ENCODE measurements at places on chromosomes 4 and X. TPM values are rescaled to one million over a fixed set of nuclear protein-coding genes. Genes with fewer than 3 reads are reported as not detected.

ADGRL3 gene
- 0.56 TPM for total RNA-seq

EDNRA gene
- 9.3 TPM for total RNA-seq

EFHC2 gene
- total RNA-seq, result 0.13 TPM

NPY2R gene
- total RNA-seq, result 27.4 TPM

FGF16 gene
- 1.5 TPM for total RNA-seq

TCEAL7 gene
- total RNA-seq, result 31.7 TPM

MAPK10 gene
- 8.8 TPM for total RNA-seq

AMTN gene
- 0.13 TPM for total RNA-seq

CDX4 gene
- not detected for total RNA-seq

GPM6B gene
- 16.8 TPM for total RNA-seq

ENPP6 gene
- not detected for total RNA-seq

PDHA2 gene
- not detected for total RNA-seq

VSIG4 gene
- total RNA-seq, result not detected

EMD gene
- 26.8 TPM for total RNA-seq

S100P gene
- not detected for total RNA-seq

LIN54 gene
- 11.3 TPM for total RNA-seq

NMU gene
- not detected for total RNA-seq

PI4K2B gene
- total RNA-seq, result 22.8 TPM

DIPK2B gene
- under 0.01 TPM for total RNA-seq

AKAP14 gene
- total RNA-seq, result not detected

IQCM gene
- not detected for total RNA-seq

UGT2B11 gene
- not detected for total RNA-seq

FRYL gene
- total RNA-seq, result 47.0 TPM

XK gene
- 0.13 TPM for total RNA-seq

P2RY8 gene
- not detected for total RNA-seq

TRAM1L1 gene
- total RNA-seq, result 1.8 TPM
